Brain pericyte (primary cell): ENCODE measurements at places on chromosomes 3 and 15.

- no peak for DNase-seq
Measured at GRCh38 chr3:114627770-114628169, 333.9 kb downstream of the TIGIT start.

- DNase-seq, result no peak
Measured at GRCh38 chr3:191962324-191962723, 501.4 kb downstream of the PYDC2 start.

- no peak for DNase-seq
Measured at GRCh38 chr3:11583638-11584046, 60.1 kb downstream of the VGLL4 start.

DNA sequence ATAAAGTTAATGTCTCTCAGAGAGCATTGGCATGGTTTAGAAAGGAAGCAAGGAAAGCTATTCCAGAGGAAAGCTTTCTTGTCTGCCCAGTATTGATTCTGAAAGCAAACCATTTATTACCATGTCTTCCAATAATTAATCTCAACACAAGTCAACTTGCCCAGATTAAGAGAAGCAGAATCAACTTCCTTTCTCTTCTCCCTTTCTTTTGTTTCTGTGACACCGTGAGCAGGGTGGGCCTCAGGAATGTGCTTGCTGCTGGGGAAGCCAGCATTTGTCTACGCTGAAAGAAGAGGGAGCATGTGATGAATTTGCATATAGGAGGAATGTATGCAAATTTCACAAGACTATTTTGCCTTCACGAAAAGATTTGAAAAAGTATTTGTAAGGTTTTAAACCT is 368.6 kb upstream of the ROPN1 start:
- DNase-seq, result no peak

DNA sequence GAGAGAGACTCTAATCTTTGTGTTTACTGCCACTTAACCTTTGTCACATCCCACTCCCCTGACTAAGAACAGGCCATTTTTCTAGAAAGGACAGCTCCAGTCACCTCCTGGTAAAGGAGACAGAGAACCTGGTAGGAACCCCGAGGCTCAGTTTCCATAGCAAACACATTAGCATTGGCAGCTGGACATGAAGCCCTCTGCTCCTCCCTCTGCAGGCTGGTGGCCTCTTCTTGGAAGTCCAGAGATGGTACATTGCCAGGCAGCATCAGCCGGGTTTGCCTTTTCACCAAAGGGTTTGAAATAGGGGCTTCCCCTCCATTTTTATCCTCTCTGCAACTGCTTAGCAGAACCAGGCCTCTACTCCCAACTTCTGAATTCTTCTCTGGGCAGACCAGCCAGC is 213.4 kb upstream of the SEMA6D start:
- DNase-seq, result no peak

- no peak for DNase-seq
Measured at GRCh38 chr3:178680489-178680888, 144.3 kb downstream of the KCNMB2 start.

- DNase-seq, result no peak
Measured at GRCh38 chr3:107325446-107325845, 51.8 kb upstream of the CCDC54 start.

- DNase-seq, result no peak
Measured at GRCh38 chr3:7489417-7489816, 628.5 kb downstream of the GRM7 start.

- no peak for DNase-seq
Measured at GRCh38 chr3:71998995-71999673, 214.2 kb upstream of the PROK2 start.

GRCh38 chr3:33115024-33115768 is 1.4 kb downstream of the CRTAP start:
- no peak for DNase-seq

DNA sequence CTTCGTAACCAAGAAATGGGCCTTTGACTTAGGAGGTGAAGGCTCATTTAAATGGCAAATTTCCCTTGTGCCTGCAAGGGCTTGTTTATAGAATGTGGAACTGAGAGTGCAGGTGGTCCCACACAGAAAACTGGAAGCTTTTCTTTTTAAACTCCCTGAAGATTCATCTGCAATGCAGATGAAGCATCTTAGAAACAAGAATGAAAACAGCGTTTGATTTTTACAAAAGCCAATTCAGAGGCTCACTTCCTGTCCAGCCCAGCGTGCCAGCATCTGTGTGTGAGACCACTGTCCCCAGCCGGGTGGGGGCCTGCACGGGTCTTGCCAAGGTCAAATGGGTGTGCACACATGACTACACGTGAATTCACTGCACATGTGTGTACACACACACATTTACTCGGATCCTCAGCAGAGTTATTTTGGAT is 94.7 kb downstream of the LINGO1 start:
- no peak for DNase-seq

DNA sequence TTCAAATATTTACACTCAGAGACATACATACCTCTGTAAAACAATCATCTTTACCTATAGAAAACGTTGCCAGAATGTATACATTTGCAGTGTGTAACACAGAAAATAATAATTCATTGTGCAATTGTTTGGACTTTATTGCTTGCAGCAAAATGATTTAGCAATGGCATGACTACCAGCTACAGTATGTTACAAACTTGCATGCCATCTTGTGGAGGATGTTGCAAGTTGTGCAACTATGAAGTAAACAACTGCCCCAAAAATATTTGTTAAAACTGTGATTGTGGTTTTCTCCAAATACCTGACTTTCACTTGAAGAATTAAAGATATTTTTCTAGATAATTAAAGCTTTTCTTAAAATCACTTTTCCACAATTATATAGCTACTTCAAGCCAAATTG is 27.1 kb upstream of the C3orf49 start:
- DNase-seq, result no peak

DNA sequence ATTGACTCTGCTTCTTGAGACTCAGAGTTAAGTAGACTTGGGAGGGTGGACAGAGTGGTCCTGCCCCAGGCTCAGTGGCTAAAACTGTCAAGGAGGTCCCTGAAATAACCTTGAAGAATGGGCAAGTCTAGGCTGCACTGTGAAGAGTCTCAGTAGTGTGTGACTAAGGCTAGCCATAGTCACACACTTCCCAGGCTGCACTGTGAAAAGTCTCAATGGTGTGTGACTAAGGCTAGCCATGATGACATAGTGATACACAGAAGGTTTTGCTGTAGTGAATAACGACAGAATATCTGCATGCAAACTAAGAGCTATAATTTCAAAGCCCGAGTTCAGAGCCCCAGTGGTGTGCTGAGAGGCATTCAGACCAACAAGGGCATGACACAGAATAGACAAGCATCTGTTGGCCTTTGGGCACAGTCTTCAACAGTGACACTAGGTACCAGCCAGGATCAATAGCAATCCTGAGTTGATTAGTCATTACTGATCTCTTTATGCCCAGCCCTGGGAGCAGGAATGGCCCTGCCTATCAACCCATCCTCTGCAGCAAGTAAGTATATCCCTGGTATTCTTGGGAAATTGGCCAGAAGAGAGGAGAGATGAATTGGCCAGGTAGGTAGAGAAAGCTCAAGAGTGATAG is 72.4 kb upstream of the BBX start:
- DNase-seq, result no peak
